ENCODE measurements at places on chromosomes 16 and 17. TPM values are rescaled to one million over a fixed set of nuclear protein-coding genes. Genes with fewer than 3 reads are reported as not detected.

DNA sequence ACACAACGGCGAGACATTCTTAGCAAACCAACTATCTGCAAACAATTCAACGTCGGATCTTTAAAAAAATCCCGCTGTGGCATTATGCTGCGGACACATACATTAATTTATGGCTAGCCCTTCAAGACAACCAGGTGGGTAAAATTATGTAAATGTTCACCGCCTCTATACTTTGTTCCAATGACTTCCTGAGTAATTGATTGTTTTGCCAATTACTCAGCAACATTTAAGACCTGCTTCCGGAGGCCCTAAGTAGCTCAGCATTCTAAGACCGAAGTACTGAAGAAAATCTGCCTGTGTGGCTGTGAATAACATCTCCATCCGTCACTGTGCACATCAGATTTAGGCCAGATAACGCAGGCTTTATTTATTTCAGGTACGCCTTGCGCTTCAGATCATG is 23.3 kb downstream of the QPRT start:
- no peak for DNase-seq

DNA sequence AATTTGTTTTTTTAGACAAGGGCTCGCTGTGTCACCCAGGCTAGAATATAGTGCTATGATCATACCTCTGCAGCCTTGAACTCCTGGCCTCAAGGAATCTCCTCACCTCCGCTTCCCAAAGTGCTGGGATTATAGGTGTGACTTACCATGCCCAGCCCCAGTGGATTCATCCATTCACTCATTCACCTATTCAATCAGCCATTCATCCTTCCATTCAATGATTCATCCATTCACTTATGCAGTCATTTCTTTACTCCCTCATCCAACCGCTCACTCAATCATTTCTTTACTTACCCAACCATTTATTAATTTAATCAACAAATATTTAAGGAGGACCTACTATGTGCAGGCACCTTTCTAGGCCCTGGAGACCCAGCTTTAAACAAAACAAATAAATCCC is 25.7 kb downstream of the DEXI start:
- DNase-seq: no peak

- DNase-seq: no peak
These were observed 5.5 kb upstream of the VKORC1 start for GRCh38 chr16:31099860-31100638.

- no peak for DNase-seq
These were observed 5.3 kb upstream of the KAT7 start for GRCh38 chr17:49783071-49783715.

GRCh38 chr16:85869206-85869605 is 29.8 kb upstream of the IRF8 start:
- DNase-seq: no peak

LLGL1 gene
- polyA plus RNA-seq: 31.4 TPM

- DNase-seq: no peak
These were observed 2.0 kb upstream of the KRTAP16-1 start for GRCh38 chr17:41311111-41311510.

DNA sequence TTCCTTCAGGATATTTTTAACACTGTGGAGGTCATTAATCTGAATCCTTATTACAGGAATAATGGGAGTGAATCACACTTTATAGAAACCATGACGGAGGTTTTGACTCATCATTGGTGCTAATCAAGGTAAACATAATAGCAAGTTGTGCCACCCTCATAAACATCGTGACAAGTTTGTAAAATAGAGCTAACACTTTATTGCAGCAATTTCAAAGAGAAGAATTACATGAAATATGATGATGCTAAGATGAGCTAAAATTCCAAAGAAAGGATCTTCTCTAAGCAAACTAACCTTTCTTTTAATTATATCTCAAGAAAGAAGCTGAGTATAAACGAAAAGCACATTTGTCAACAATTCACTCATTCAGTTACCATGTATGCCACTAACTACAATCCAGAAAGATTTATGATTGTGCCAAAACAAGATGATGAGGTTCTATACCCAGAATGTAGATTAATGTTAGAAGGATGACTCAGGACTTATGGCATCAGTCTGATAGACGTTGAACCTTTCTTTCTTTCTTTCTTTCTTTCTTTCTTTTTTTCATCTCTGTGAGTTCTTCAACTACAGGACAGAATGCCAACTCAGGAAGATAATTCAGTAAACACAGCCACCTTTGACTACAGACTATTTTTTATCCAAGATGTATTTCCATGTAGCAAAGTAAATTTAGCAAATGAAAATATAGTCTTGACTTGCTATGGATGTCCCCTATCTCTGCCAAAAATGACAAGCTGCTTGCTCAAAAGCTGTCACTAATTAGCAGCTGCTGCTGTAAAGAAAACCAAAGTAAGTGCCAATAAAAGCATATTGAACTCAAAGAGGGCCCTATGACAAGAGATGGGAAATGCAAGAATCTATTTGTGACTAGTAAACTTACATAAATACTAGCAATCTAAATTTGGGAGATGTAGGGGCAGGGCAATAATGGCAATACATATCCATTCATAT is 23.3 kb downstream of the STAT5B start:
- no peak for DNase-seq

DNA sequence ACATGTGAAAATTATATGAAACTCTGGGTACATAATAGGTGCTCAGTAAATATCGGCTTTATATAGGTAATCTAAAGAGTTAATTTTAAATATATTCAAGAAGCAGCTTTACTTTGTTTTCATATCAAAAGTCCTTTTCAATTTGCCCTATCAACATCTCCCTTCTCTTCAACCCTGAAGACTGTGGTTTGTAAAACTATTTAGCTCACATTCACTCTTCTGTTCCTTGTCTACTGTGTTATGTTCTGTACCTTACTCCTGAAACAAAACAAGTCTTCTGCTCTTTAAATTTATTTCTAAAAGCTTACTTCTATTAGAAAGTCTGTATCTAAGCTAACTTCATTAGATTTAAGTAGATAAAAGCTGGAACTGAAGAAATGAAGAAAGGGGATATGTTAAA is 301.7 kb upstream of the PMFBP1 start:
- DNase-seq: no peak

DNA sequence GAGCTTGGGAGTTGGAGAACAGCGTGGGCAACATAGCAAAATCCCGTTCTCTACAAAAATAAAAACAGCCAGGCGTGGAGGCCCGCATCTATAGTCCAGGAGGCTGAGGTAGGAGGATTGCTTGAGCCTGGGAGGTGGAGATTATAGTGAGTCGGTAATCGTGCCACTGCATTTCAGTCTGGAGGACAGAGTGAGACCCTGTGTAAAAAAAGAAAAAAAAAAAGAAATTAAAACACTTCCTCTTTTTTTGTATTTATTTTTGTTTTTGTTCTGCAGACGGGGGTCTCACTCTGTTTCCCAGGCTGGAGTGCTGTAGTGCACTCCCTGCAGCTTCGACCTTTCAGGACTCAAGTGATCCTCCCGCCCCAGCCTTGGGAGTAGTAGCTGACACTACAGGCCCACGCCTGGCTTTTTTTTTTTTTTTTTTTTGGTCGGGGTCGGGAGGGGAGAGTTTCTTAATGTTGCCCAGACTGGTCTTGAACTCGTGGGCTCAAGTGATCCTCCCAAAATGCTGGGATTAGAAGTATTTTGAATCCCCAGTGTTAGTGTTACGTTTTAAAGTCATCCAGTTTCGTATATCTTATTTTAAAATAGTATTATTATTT is 1.5 kb downstream of the IST1 start:
- no peak for DNase-seq

DNA sequence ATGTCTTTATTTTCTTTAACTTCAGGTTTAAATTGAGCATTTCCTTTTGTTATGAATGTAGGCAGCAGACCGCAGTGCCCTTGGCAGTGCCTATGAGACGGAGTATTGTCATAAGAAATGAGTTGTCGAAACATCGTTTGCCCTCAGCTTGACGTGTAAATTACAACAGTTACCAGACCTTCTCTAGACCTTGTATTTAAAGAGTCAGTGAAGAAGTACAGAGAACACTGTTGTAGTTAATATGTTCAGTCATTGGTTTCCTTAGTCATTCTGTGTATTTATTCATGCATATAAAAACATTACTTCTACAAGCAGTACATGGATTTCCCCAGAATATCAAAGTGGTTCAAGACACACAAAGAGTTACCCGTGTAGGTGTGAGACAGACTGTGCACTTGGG is 19.0 kb downstream of the IRF8 start:
- no peak for DNase-seq
